Osteoblast (primary cell): ENCODE measurements at places on chromosomes 7 and 10. TPM values are rescaled to one million over a fixed set of nuclear protein-coding genes. Genes with fewer than 3 reads are reported as not detected.

The IFIT1B gene
- total RNA-seq, result not detected in 2 replicates

The FOXI2 gene
- total RNA-seq, result not detected in 2 replicates

The C7orf57 gene
- total RNA-seq, result under 0.01 TPM in 2 replicates

The CFAP69 gene
- 5.4 and 8.8 TPM in 2 replicates for total RNA-seq

The SLC35G1 gene
- 5.4 and 7.4 TPM in 2 replicates for total RNA-seq

The BAMBI gene
- 13.6 and 14.8 TPM in 2 replicates for total RNA-seq

The FAM25A gene
- not detected in 2 replicates for total RNA-seq

The NANOS1 gene
- 1.1 and 1.2 TPM in 2 replicates for total RNA-seq

The CPN1 gene
- not detected in 2 replicates for total RNA-seq

The SGCE gene
- total RNA-seq, result 59.8 and 60.8 TPM in 2 replicates

The PAOX gene
- 5.9 and 7.6 TPM in 2 replicates for total RNA-seq

The TASOR2 gene
- 92.8 and 97.4 TPM in 2 replicates for total RNA-seq

The RBM17 gene
- 29.3 and 31.8 TPM in 2 replicates for total RNA-seq

The SFTPA2 gene
- total RNA-seq, result not detected in 2 replicates

The RSPH10B gene
- total RNA-seq, result under 0.01 TPM in 1 of 2 replicates, not detected in the other

The ZCCHC24 gene
- total RNA-seq, result 48.5 and 69.5 TPM in 2 replicates

The SLC18A3 gene
- not detected in 2 replicates for total RNA-seq

The PAPSS2 gene
- 70.1 and 81.8 TPM in 2 replicates for total RNA-seq

The ENKUR gene
- total RNA-seq, result 0.59 TPM in 1 of 2 replicates, not detected in the other

The MKRN1 gene
- total RNA-seq, result 69.8 and 71.6 TPM in 2 replicates

The CALCR gene
- not detected in 2 replicates for total RNA-seq

The TSPAN33 gene
- total RNA-seq, result under 0.01 and 0.36 TPM in 2 replicates

The MKI67 gene
- 2.5 and 3.5 TPM in 2 replicates for total RNA-seq

The GBX1 gene
- total RNA-seq, result not detected in 2 replicates

The ZNF488 gene
- total RNA-seq, result under 0.01 and 0.29 TPM in 2 replicates

The ABCB4 gene
- under 0.01 and 0.36 TPM in 2 replicates for total RNA-seq

The GPRIN2 gene
- not detected in 2 replicates for total RNA-seq

The LIPF gene
- not detected in 2 replicates for total RNA-seq

The NRCAM gene
- total RNA-seq, result 0.88 and 2.2 TPM in 2 replicates

The POP7 gene
- 25.7 and 27.1 TPM in 2 replicates for total RNA-seq

The NRP1 gene
- total RNA-seq, result 173 and 200 TPM in 2 replicates

The GRID2IP gene
- under 0.01 TPM in 1 of 2 replicates, not detected in the other for total RNA-seq

The PYROXD2 gene
- total RNA-seq, result 11.6 and 12.4 TPM in 2 replicates

The NUTM2D gene
- total RNA-seq, result 1.5 and 1.8 TPM in 2 replicates

The FLNC gene
- total RNA-seq, result 93.7 and 130 TPM in 2 replicates

The GRIFIN gene
- not detected in 2 replicates for total RNA-seq

The VSIR gene
- total RNA-seq, result 69.5 and 75.3 TPM in 2 replicates

The PON1 gene
- total RNA-seq, result not detected in 2 replicates

The FFAR4 gene
- not detected in 2 replicates for total RNA-seq

The SLC13A1 gene
- total RNA-seq, result not detected in 2 replicates

The INPP5A gene
- 20.9 and 22.8 TPM in 2 replicates for total RNA-seq

The ZNF485 gene
- total RNA-seq, result 2.5 and 4.7 TPM in 2 replicates

The AEBP1 gene
- 219 and 267 TPM in 2 replicates for total RNA-seq

The WNT8B gene
- not detected in 2 replicates for total RNA-seq

The TMEM236 gene
- total RNA-seq, result under 0.01 TPM in 2 replicates

The TAS2R41 gene
- total RNA-seq, result not detected in 2 replicates

The COL13A1 gene
- 1.1 and 1.8 TPM in 2 replicates for total RNA-seq

The APBB1IP gene
- 14.8 and 29.8 TPM in 2 replicates for total RNA-seq

The CYP2C9 gene
- not detected in 2 replicates for total RNA-seq

The IFT22 gene
- 32.7 and 35.8 TPM in 2 replicates for total RNA-seq

The ADIRF gene
- 11.9 and 18.3 TPM in 2 replicates for total RNA-seq

The CTAGE6 gene
- 0.29 and 0.36 TPM in 2 replicates for total RNA-seq
